ENCODE measurements at places on chromosomes 16 and 17.

- DNase-seq, result peak; percentile 94
These were observed 1.1 kb downstream of the MT2A start for GRCh38 chr16:56609463-56609921.

GRCh38 chr17:19418251-19418992 is 7.4 kb downstream of the RNF112 start:
- peak; percentile 77 for DNase-seq

DNA sequence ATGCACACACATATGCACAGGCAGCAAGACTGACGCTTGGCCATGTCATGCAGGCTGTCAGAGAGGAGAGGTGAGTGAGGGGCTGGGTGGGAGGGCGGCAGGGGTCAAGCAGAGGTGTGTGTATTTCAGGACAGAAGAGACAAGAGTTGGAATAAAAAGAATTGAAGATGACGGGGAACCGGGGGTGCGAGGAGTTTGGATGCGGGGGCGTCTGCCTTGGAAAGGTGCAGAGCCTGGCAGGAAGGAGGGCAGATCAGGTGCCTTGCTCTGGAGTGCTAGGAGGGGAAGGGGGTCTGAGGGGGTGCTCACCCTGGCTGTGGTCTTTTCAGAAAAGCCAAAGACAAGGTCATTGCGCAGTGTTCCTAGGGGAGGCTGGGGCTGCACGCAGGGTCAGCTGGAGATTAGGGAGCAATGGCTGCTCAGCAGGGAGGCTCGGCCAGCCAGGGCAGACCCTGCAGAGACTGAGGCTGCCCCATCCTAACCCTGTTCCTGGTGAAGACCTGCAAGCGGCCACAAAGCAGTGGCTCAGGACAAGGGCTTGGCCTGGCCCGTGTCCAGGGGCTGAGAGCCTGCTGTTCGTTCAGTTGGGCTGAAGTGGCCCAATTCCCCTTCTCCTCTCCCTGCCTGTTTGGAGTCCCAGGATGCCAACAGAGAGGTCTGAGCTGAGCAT is 23.7 kb upstream of the CBX4 start:
- DNase-seq, result no peak

- DNase-seq, result no peak
These were observed 3.0 kb upstream of the MLYCD start for GRCh38 chr16:83895942-83896341.

GRCh38 chr17:77165577-77165976 is 24.8 kb downstream of the SEC14L1 start:
- no peak for DNase-seq

DNA sequence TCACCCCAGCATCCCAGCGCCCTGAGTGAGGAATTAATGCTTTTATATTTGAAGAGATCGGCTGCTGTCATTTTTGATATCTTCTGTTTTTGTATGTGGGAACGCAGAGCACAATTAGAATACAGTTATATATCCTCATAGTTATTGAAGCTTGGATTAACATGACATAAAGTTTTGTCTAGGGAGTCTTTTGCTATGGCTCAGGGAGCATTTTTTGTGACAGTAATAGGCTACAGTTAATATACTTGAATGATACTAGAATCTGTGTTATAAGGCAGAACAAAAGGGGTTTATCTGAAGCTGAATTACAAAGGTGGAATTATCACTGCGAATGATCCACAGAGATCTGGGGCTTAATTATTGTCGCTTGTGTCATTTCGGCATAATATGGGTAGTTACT is 239.4 kb downstream of the MSI2 start:
- DNase-seq, result no peak

DNA sequence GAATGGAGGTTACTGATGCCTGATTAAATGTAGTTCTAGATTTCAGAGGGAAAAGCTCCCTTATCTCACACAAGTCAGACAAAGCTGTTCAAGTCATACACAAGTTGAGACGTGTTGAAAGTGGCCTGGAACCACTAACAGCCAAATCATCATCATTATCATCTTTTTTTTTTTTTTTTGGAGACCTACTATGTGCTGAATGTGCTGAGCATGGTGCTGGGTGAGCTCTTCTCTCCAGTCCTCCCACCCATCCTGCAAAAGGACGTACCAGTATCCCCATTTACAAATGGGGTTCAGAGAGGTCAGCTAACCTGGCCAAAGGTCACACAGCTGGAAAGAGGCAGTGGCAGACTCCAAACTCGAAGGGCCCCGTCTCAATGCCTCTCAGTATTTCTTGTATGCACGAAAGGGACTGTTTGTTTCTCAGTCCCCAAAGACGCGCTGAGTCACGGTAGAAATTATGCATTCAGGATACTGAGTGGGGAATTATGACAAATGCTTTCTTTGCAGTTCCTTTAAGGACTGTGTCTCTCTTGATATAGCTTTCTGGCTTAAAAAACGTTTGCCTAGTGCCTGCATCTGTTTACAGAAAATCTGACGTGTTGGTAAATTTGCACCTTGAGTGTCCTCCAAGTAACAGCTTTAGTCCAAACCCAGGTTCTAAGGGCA is 235.5 kb downstream of the XYLT1 start:
- DNase-seq, result no peak

DNA sequence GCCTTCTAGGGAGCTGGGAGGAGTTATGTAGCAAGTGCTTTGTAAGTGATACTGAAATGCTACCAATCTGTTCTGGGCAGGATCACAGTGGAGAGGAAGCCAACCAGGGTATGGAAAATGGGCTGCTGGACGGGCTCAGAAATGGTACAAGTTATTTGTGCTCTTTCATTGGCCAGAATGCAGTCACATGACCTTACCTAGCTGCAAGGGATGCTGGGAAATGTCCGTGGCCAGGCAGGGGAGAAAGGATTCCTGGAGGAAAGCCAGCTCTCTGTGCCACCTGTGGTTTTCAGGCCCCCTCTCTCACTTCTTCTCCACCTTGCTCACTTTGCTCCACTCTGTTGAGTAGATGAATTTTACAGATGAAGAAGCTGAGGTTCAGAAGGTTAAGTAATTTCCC is 4.8 kb downstream of the EEF2K start:
- DNase-seq, result no peak

DNA sequence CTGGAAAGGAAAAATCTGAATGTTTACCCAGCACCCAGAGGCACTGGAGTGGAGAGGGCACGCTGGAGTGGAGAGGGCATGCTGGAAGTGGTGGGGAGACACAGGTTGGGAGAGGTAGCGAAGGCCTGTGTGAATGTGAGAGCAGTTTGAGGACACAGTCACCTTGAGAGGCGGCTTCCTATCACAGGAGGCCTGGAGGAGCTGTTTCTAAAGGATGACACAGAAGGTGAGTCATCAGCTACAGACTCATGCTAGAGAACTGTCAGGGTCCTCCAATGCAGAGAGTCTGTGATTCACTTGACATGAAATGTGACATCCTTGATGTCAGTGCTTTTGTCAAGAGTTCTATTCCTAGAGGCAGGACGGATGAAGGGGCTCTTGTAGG is 13.8 kb downstream of the CTRL start:
- DNase-seq, result peak; percentile 76

DNA sequence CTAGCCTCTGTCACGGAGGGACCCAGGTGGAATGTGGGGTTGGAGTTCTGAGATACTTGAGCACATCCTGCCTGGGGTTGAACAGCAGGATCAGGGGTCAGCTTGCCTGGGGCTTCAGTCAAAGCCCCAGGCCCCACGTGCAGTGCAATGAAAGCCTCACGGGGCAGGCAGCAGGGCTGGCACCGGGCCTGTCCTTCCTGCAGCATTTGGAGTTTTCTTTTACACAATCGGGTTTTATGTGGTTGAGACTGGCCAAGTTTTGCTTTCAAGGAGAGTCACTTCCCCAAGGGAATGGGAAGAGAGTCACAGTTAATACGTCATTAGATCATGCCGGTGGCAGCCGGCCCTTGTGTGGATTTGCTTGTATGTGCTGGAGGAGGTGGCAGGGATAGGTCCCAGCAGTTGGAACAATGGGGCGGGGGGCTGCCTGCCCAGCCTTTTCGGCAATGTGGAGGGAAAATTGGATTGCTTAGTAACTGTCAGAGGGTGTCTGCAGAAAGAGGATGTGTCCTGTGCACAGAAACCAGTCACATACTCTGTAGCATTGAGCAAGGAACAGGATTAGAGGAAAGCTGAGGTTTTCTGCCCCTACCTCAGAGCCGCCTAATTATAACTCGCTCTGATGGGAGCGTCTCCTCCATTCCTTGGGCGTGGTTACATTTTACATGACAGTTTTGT is 4.5 kb downstream of the RMI2 start:
- no peak for DNase-seq

DNA sequence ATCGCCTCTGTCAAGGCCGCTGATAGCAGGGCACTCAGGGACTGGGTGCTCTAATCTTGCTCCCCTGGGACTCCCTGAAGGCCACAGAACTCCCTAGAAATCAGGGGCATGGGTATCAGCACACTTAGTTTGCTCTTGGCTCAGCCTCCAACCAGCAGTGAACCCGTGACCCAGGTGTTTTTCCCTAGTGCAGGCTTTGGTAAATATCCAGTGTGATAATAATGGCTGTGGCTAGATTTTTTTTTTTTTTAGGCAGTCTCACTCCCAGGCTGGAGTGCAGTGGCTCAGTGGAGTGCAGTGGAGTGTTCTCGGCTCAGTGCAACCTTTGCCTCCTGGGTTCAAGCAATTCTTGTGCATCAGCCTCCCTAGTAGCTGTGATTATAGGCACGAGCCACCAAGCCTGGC is 10.3 kb downstream of the NUPR1 start:
- DNase-seq, result no peak

DNA sequence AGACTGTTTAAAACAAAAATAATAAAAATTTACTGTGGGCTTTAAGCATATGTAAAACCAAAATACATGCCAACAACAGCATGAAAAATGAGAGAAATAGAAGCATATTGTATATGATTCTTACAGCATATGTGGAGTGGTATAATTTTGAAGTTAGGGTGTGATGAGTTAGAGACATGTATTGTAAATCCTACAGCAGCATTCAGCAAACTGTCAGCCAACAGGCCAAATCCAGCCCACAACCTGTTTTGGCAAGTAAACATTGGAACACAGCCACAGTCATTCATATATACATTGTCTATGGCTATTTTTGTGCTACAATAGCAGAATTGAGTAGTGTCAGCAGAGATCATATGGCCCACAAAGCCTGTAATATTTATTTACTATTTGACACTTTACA is 42.3 kb downstream of the ZNF18 start:
- DNase-seq, result no peak

GRCh38 chr16:50215680-50216079 is 50.7 kb upstream of the ADCY7 start:
- DNase-seq, result no peak

DNA sequence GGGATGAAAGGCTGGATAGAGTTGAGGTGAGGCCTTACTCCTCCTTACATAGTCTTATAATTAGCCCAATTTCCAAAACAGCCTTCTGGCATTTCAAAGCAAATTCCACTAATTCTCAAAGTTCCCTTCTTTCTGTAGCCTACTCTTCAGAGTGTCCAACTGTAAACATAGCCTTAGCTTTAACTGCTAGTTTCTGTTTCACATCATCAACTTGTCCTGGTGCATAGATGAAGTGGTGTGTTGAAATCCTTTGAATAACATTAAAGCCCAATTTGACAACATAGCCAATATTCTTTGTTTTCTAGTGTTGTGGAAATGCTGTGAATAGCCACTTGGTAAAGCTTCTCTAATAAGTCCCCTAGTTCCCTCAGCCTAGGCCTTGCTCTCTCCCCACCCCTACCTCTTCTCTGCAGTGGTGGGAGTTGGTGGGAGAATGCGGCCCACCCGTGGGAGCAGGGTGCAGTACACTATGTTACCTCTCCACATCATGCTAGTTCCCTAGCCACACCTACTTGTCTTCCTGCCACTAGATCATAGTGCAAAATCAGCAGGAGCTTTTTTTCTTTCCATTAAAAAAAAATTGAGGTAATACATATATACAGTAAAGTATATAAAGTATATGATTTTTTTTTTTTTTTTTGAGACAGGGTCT is 127.0 kb upstream of the HAS3 start:
- peak; percentile 23 for DNase-seq

DNA sequence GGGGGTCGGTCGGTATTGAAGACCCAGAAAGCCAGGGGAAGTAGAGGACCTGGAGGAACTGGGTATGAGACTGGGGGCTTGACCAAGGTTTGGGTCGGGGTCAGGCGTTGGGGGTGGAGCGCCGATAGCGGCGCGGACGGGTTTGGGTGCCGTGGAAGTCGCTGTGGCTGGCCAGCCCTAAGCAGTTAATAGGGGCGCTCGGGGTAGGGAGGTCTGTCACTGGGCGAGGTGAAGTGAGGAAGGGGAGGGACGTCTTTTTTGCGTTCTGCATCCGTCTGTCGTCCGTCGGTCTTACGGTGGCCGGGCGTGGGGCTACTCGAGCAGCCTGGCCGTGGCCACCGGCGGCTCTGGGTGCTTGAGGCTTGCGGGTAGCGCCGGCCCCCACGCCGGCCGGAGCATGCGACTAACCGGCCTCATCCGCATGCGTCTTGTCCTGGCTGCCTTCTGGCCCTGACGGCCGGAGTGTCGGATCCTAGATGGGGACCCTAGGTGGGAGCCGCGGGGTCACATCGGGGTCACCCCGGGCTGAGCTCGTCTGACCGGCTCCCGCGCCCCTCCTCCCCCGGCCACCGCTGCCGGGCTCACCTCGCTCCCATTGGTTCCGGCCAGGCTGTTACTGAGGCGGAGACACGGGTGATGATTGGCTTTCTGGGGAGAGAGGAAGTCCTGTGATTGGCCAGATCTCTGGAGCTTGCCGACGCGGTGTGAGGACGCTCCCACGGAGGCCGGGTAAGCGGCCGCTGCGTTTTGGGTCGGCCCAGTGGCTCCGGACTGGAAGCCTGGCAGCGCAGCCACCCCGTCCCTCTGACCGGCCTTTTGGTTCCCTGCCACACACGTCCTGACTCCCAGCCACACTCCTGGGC is 10.3 kb upstream of the TMEM88 start:
- DNase-seq, result peak; percentile 97

GRCh38 chr16:27759301-27759871 is 209.4 kb downstream of the KATNIP start:
- peak; percentile 47 for DNase-seq

- DNase-seq, result peak; percentile 71
These were observed 681 bp downstream of the XPO6 start for GRCh38 chr16:28210979-28211588.

DNA sequence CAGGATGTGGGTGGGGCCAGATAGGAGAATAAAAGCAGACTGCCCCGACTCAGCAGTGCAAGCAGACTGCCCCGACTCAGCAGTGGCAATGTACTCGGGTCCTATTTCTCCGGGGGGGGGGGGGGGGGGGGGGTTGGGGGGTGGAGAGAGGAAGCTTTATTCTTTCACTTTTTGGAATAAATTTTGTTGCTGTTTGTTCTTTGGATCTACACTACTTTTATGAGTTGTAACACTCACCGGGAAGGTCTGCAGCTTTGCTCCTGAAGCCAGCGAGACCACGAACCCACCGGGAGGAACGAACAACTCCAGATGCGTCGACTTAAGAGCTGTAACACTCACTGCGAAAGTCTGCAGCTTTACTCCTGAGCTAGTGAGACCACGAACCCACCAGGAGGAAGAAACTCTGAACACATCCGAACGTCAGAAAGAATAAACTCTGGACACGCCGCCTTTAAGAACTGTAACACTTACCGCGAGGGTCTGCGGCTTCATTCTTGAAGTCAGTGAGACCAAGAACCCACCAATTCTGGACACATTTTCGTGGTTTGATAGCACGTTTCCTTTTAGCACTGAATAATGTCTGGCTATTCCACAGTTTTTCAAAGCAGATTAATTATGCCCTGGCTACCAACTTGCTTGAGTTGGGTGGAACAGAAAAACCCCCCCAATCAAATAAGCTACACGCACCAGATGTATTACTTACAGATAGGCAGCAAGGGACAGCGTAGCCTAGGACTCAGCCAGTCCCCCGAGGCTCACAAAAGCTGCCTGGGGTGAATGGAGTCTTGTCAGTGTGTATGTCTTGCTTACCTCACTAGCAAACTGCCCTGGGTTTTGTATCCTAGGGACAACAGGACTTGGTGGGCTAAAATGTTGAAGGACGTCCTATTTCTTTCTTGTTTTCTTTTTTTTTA is 11.9 kb downstream of the FZD2 start:
- no peak for DNase-seq
